ENCODE measurements at places on chromosomes 6 and 20. TPM values are rescaled to one million over a fixed set of nuclear protein-coding genes. Genes with fewer than 3 reads are reported as not detected.

DNA sequence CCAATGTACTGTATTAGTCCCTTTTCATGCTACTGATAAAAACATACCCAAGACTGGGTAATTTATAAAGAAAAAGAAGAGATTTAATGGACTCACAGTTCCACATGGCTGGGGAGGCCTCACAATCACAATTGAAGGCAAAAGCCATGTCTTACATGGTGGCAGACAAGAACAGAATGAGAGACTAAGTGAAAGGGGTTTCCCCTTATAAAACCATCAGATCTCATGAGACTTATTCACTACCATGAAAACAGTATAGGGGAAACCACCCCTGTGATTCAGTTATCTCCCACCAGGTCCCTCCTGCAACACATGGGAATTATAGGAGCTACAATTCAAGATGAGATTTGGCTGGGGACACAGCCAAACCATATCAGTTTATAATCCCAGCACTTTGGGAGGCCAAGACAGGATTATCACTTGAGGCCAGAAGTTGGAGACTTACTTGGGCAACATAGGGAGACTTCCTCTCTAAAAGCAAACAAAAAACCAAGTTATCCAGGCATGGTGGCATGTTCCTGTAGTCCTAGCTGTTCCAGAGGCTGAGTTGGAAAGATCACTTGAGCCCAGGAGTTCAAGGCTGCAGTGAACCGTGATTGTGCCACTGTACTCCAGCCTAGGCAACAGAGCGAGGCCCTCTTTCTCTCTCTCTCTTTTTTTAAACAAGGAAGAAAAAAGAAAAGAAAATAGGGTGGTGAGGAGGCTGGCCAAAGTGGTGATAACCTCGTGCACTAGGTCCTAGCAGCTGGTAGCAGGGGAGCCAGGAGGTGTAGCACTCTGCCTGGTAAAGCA lies 22.9 kb upstream of the DDR1 start:
- no peak overlapping the region for H3K27ac ChIP-seq
- H3K36me3 ChIP-seq, result no peaks in the 10 kb centered on the region
- no peak for DNase-seq
- no peaks in the 10 kb centered on the region for H3K27me3 ChIP-seq

GRCh38 chr6:111997853-111998208 lies 56.1 kb upstream of the CCN6 start:
- H3K27me3 ChIP-seq, result no peaks in the 10 kb centered on the region
- DNase-seq, result no peak
- no peaks in the 10 kb centered on the region for H3K36me3 ChIP-seq
- H3K27ac ChIP-seq, result peak overlapping the region; percentile 82
- H3K4me3 ChIP-seq, result peak overlapping the region; percentile 20
- H3K4me1 ChIP-seq, result no peaks in the 10 kb centered on the region

DNA sequence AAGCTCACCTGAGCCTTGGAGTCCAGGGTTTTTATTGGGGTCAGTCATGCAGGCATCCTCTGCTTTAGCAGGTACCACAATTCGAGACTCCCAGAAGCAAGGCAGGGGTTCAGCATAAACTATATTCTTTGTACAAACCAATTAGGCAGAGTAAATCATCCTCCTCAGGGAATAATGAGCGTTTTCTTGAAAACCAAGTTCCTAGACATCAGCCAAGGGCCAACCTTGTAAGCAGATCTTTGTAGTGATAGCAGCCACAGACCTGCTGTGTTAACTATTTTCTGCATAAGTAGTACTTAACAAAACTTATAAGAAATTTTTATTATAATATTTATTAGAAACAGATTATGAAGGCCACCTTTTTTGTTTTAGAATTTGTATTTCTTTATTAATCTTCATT lies 74.7 kb downstream of the STXBP5 start:
- H3K36me3 ChIP-seq, result peaks cover 4% of the 10 kb centered on the region
- H3K4me1 ChIP-seq, result no peaks in the 10 kb centered on the region
- H3K27ac ChIP-seq, result no peak overlapping the region
- no peaks in the 10 kb centered on the region for H3K27me3 ChIP-seq
- no peak for DNase-seq
- no peak overlapping the region for H3K4me3 ChIP-seq

DNA sequence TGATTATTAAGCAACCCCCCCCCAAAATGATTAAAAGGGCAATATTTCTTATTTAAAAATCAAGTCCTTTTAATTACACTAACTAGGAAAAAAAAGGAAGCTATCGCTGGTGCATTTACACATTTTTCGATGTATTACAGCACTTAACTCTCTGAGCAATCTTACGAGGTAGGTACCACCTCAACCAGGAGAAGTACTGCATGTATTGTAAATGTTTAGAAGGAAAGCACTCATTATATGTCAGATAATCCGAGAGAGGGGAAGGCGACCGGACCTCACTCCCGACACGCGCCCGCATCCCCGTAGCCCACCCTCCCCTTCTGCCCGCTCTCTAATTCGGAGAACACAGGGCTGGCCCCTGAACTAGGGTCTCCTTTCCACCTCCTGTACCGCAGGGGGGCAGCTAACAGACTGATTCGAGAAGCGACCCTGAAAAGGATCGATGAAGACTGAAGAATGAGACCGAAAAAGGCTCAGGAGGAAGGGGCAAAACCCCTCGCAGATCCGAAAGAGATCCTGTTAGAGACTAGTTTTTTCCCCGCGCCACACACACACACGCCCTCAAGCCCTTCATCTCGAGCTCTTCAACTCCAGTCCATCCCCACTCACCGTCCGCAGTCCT lies 337 bp downstream of the ESF1 start:
- H3K4me3 ChIP-seq, result peak overlapping the region; percentile 86
- DNase-seq, result no peak
- H3K27ac ChIP-seq, result peak overlapping the region; percentile 91

DNA sequence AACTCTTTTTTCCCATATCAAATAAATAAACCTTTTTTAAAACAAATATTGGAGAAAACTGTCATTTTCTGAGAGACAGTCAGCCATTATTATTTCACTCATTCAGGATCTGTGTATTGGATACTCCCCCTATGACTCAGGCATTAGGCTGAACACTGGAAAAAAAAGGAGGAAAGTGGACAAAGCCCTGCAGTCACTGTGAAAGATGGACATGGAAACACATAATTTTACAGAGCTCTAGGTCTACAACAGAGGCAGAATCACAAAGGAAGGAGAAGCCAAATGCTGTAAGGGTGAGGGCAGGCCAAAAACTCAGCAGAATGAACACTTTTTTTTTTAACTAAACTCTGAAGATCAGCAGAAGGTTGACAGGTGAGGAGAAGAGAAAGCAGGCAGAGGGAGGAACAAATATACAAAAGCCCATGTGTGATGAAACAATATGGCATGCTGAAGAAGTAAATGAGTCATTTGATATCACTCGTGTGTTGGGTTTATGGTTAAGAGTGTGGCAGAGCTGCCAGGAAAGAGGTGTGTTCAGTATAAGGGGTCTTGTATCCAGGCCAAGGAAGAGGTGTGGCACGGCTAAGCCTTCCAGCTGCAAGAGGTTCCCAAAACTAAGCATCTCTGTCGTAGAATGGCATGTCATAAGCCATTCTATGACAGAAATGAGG lies 39.1 kb downstream of the EPB41L2 start:
- H3K4me1 ChIP-seq, result no peaks in the 10 kb centered on the region
- H3K4me3 ChIP-seq, result no peak overlapping the region

- H3K4me1 ChIP-seq, result no peaks in the 10 kb centered on the region
- no peak for DNase-seq
- no peaks in the 10 kb centered on the region for H3K27me3 ChIP-seq
Measured at GRCh38 chr6:14321992-14322772, 204.6 kb downstream of the CD83 start.

DNA sequence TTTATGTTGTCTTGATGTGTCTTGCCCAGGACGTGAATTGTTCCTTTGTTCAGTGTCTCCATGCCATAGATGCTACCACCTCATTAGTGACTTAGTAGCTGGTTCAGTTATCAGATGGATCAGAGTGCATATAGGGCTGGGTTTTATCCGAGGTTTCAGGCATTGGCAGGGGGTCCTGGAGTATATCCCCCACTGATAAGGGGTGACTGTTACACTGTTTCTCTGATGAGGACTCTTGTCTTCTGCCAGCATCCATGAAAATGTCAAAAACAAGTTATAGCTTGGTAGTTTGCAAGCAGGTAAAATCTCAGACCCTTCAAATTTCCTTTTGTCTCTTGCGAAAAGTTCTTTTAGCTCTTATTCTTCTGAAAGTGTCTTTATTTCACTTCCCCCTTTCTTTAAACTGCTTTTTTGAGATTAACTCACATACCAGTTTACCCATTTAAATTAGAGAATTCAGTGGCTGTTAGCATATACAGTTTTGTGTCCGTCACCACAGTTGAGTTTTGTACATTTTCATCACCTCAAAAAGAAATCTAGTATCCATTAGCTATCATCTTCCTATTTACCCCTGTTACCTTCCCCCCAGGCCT lies 109.2 kb downstream of the CDYL start:
- no peak overlapping the region for H3K27ac ChIP-seq
- no peak for DNase-seq
- no peaks in the 10 kb centered on the region for H3K4me1 ChIP-seq
- H3K36me3 ChIP-seq, result no peaks in the 10 kb centered on the region

Gene PERP
- 62.9 TPM for total RNA-seq

Gene TMEM14B
- 76.4 TPM for total RNA-seq

DNA sequence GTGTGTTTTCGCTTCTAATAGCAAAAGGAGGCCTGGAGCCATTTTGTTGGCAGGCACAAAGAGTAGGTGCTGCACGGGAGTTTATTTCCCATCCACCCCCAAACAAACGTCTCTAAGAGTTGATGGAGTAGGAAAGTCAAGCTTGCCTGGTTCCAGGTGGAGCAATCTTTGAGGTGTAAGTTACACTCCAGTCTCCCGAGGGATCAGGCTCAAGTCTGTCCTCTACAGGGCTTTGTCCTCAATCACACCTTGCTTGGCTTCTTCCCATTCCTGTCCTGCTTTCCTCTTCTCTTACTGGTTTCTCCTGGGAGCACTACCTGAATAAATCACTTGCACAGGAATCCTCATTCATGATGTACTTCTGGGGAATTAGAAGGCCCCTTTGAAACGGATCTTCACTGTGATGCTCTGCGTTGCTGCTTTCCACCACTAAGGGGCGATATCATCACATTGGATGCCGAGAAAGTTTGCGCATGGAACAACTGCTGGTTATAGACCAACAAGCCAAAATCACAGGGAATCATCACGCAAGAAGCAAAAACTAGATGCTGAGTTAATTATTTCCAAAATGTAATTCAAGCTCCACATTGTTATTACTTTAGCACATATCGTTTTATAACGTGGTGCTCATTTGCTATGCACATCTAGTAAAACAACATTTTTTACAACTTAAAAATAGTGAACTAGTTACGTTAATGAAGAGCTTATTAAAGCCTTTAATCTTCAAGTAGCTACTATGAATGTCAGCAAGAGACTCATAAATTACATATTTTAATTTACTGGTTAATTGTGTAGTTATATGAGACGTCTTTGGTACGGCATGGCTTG lies 156.8 kb downstream of the DNAH8 start:
- H3K27me3 ChIP-seq, result no peaks in the 10 kb centered on the region
- H3K4me3 ChIP-seq, result no peak overlapping the region
- H3K27ac ChIP-seq, result no peak overlapping the region
- no peaks in the 10 kb centered on the region for H3K36me3 ChIP-seq

DNA sequence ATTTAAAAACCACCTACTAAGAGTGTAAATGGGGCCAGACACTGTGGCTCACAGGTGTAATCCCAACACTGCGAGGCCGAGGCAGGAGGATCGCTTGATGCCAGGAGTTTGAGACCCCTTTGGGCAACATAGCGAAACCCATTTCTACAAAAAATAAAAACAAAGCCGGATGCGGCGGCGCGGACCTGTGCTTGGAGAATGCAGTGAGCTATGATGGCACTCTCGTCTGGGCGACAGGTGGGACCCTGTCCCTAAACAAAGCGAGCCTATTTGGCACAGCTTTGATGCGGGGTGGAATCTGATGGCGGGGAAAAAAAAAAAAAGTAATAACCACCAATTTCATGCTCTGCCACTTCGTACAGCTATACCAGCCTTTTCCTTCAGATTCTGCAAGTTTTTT lies 1.1 kb downstream of the TCP1 start:
- peak overlapping the region; percentile 92 for H3K4me3 ChIP-seq
- no peak for DNase-seq
- H3K27me3 ChIP-seq, result no peaks in the 10 kb centered on the region
- peak overlapping the region; percentile 94 for H3K27ac ChIP-seq

Gene SASH1
- total RNA-seq, result 145 TPM

DNA sequence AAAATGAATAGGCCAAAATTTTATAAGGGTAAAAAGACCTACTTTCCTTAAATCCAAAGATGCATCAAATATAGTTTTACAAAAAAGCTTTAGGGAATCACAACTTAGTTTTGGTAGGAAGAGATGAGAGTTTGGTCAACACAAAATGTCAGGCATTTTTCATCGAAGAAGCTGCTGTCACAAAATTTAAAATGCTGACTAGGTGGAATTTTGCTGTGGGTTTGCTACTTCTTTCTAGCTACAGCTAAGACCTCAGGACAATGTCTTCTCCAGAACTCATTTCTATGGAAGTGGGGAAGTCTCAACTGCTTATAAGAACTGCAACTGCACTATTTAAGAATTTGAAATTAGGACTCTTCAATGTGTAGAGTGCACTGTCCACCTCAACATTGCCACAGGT lies 351.1 kb downstream of the HAO1 start:
- no peaks in the 10 kb centered on the region for H3K36me3 ChIP-seq
- H3K27ac ChIP-seq, result no peak overlapping the region
- H3K4me3 ChIP-seq, result no peak overlapping the region
- H3K4me1 ChIP-seq, result no peaks in the 10 kb centered on the region
- DNase-seq, result no peak
- no peaks in the 10 kb centered on the region for H3K27me3 ChIP-seq

DNA sequence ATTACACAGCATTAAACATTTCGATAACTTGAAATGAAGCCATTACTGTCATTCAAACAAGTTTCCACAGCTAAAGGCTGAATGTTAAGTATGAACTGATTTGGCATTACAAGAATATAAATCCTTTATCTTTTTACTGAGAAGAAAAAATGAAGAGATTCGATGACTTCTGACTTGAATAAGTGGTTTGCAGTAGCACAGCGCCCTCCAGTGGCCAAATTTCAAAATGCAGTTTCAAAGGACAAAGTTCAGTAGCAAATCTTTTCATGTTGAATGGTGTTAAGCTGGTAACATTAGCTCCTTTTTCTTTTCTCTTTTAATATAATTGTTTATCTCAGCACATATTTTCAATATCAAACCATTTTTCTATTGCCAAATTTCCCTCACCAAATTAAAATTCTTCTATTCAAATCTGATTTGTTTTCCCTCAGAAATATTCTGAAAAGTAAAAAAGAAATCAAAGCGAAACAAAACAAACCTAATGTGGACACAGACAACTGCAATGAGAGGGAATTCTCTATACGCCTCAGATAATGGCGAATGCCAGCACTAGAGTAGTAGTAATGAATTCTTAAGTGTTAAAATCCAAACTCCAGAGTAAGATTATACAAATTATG lies 145.7 kb downstream of the BTBD9 start:
- no peaks in the 10 kb centered on the region for H3K36me3 ChIP-seq
- H3K27ac ChIP-seq, result no peak overlapping the region
- no peak overlapping the region for H3K4me3 ChIP-seq
- no peaks in the 10 kb centered on the region for H3K4me1 ChIP-seq

Gene SCUBE3
- under 0.01 TPM for total RNA-seq

Gene SLC17A9
- total RNA-seq, result 2.2 TPM
